ENCODE measurements at places on chromosomes 16 and 17. TPM values are rescaled to one million over a fixed set of nuclear protein-coding genes. Genes with fewer than 3 reads are reported as not detected.

KIF2B gene
- not detected for total RNA-seq

ABCA3 gene
- 16.3 TPM for total RNA-seq

LRRC75A gene
- 0.89 TPM for total RNA-seq

CNTROB gene
- total RNA-seq: 45.9 TPM

SLC13A2 gene
- 0.06 TPM for total RNA-seq

CHRNE gene
- total RNA-seq: not detected

TMEM114 gene
- not detected for total RNA-seq

CCL17 gene
- total RNA-seq: not detected

COX6A2 gene
- total RNA-seq: not detected

ALDH3A1 gene
- 843 TPM for total RNA-seq

NUP85 gene
- 105 TPM for total RNA-seq

MYCBPAP gene
- total RNA-seq: 0.45 TPM

ACSM5 gene
- not detected for total RNA-seq

SDK2 gene
- total RNA-seq: 0.56 TPM

RNF222 gene
- not detected for total RNA-seq

MYH13 gene
- not detected for total RNA-seq

DRC7 gene
- 0.16 TPM for total RNA-seq

HSPB9 gene
- total RNA-seq: not detected

SCIMP gene
- not detected for total RNA-seq

ATP2A3 gene
- total RNA-seq: 4.7 TPM

PRSS22 gene
- 4.1 TPM for total RNA-seq

KRTAP4-6 gene
- not detected for total RNA-seq

KRTAP2-1 gene
- not detected for total RNA-seq

CORO6 gene
- 5.2 TPM for total RNA-seq

BRCA1 gene
- total RNA-seq: 30.3 TPM

RUNDC3A gene
- 0.69 TPM for total RNA-seq

ITGB4 gene
- total RNA-seq: 44.5 TPM

RAMP2 gene
- total RNA-seq: 0.69 TPM

CLEC18B gene
- 0.33 TPM for total RNA-seq

UTS2R gene
- not detected for total RNA-seq

CSH2 gene
- not detected for total RNA-seq

PRAC2 gene
- not detected for total RNA-seq

SRCIN1 gene
- total RNA-seq: 2.8 TPM

SLX1B gene
- total RNA-seq: 79.1 TPM

KRTAP17-1 gene
- not detected for total RNA-seq

TPSD1 gene
- not detected for total RNA-seq

TLK2 gene
- total RNA-seq: 29.9 TPM

SMIM22 gene
- 0.38 TPM for total RNA-seq

CCL4 gene
- not detected for total RNA-seq

GALR2 gene
- 0.22 TPM for total RNA-seq

KRT39 gene
- total RNA-seq: not detected

KRTAP1-1 gene
- total RNA-seq: not detected

KRTAP16-1 gene
- not detected for total RNA-seq

VMP1 gene
- 152 TPM for total RNA-seq

ATP6V0A1 gene
- total RNA-seq: 36.9 TPM

HCFC1R1 gene
- 208 TPM for total RNA-seq

TBC1D3C gene
- 0.06 TPM for total RNA-seq

SLC12A3 gene
- not detected for total RNA-seq

SLC52A1 gene
- 1.2 TPM for total RNA-seq

TNFRSF17 gene
- not detected for total RNA-seq

SCGB1C2 gene
- not detected for total RNA-seq

VTN gene
- total RNA-seq: 19.3 TPM

ORC6 gene
- 53.4 TPM for total RNA-seq

SPIRE2 gene
- total RNA-seq: 7.7 TPM

AOC3 gene
- total RNA-seq: 1.5 TPM
